ENCODE measurements at places on chromosomes 11 and 22. TPM values are rescaled to one million over a fixed set of nuclear protein-coding genes. Genes with fewer than 3 reads are reported as not detected.

GRCh38 chr11:115700981-115701875 is 197.0 kb upstream of the CADM1 start:
- H3K4me3 ChIP-seq: no peak overlapping the region
- H3K27ac ChIP-seq: no peak overlapping the region
- DNase-seq: no peak
- H3K27me3 ChIP-seq: peaks cover 2% of the 10 kb centered on the region
- no peaks in the 10 kb centered on the region for H3K36me3 ChIP-seq
- peaks cover 7% of the 10 kb centered on the region for H3K4me1 ChIP-seq

- no peaks in the 10 kb centered on the region for H3K4me1 ChIP-seq
- H3K36me3 ChIP-seq: no peaks in the 10 kb centered on the region
- no peak overlapping the region for H3K4me3 ChIP-seq
- DNase-seq: no peak
- no peak overlapping the region for H3K27ac ChIP-seq
- no peaks in the 10 kb centered on the region for H3K27me3 ChIP-seq
Measured at GRCh38 chr11:38680746-38681145, 2082.7 kb upstream of the RAG2 start.

- DNase-seq: no peak
- H3K4me3 ChIP-seq: no peak overlapping the region
- no peaks in the 10 kb centered on the region for H3K36me3 ChIP-seq
- H3K27me3 ChIP-seq: peaks cover 54% of the 10 kb centered on the region
- no peak overlapping the region for H3K27ac ChIP-seq
Measured at GRCh38 chr11:68688881-68689280, 4.5 kb downstream of the GAL start.

- H3K4me3 ChIP-seq: no peak overlapping the region
- H3K36me3 ChIP-seq: peaks cover 48% of the 10 kb centered on the region
- H3K4me1 ChIP-seq: peaks cover 26% of the 10 kb centered on the region
- no peak for DNase-seq
Measured at GRCh38 chr11:12001186-12001585, 7.2 kb downstream of the DKK3 start.

- no peak for DNase-seq
- H3K4me1 ChIP-seq: no peaks in the 10 kb centered on the region
- H3K36me3 ChIP-seq: peaks cover 17% of the 10 kb centered on the region
- no peak overlapping the region for H3K27ac ChIP-seq
Measured at GRCh38 chr22:44719586-44720368, 17.8 kb downstream of the PRR5 start.

DNA sequence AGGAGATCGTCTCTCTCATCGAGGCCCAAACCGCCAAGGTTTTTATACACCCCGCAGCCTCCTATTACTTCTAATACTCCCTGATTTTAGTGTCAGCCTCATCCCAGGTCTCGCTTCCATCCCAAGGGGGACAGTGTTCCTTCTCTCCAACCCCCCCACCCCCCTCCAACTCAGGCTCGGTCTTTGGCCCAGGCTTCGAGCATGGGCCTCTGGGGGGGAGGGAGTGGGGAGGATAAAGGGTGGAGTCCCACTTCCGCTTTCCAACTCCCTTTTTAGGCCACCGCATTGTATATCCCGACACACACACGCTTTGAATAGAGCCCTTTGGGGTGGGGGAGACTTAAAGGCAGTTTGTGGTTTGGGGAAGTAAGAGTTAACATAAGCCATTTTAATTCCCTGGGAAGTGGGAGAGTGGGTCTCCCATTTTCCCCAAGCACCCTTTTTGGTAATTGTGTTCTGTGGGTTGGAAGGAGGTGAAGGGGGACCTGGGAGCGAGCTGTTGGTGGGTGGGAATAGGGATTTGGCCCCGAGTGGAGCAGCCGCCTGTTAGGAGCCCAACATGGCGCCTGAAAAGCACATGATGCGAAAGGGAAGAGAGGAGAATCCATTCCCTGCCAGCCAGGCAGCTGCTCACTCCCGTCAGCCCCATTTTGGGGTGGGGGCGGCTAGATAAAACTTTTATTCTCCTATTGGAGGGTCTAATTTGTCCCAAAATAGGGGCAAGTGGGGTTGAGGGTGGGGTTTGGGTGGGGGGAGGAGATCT is 844 bp downstream of the PCF11 start:
- peaks cover 3% of the 10 kb centered on the region for H3K4me1 ChIP-seq
- peak overlapping the region; percentile 92 for H3K27ac ChIP-seq
- peaks cover 3% of the 10 kb centered on the region for H3K36me3 ChIP-seq
- peak; percentile 33 for DNase-seq
- peak overlapping the region; percentile 71 for H3K4me3 ChIP-seq

GRCh38 chr11:75208446-75208845 is 32.1 kb upstream of the TPBGL start:
- no peaks in the 10 kb centered on the region for H3K36me3 ChIP-seq
- no peak overlapping the region for H3K4me3 ChIP-seq
- no peaks in the 10 kb centered on the region for H3K4me1 ChIP-seq
- H3K27me3 ChIP-seq: peaks cover 38% of the 10 kb centered on the region

GRCh38 chr11:46868912-46869311 is 22.8 kb upstream of the CKAP5 start:
- no peaks in the 10 kb centered on the region for H3K27me3 ChIP-seq
- peaks cover 14% of the 10 kb centered on the region for H3K36me3 ChIP-seq
- no peak overlapping the region for H3K27ac ChIP-seq
- no peak overlapping the region for H3K4me3 ChIP-seq
- peaks cover 6% of the 10 kb centered on the region for H3K4me1 ChIP-seq
- DNase-seq: no peak

DNA sequence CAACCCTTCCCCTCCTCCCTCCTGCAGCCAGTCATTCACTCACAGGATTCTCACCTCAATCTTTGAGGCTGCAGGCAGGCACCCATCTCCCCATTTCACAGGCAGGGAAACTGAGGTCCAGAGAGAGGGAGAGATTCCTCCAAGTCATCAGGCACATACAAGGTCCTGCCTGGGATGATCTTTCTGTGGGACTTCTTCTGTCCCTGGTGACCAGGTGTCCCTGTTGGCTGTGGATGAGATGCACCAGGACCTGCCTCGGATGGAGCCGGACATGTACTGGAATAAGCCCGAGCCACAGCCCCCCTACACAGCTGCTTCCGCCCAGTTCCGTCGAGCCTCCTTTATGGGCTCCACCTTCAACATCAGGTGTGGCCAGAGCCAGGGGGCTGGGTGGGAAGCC is 7.8 kb downstream of the FTH1 start:
- no peaks in the 10 kb centered on the region for H3K27me3 ChIP-seq
- no peak overlapping the region for H3K4me3 ChIP-seq
- H3K27ac ChIP-seq: no peak overlapping the region
- DNase-seq: no peak

- no peak overlapping the region for H3K4me3 ChIP-seq
- DNase-seq: no peak
- H3K36me3 ChIP-seq: no peaks in the 10 kb centered on the region
- no peaks in the 10 kb centered on the region for H3K27me3 ChIP-seq
Measured at GRCh38 chr11:131893103-131893890, 522.9 kb downstream of the NTM start.

- H3K36me3 ChIP-seq: no peaks in the 10 kb centered on the region
- no peaks in the 10 kb centered on the region for H3K27me3 ChIP-seq
- H3K27ac ChIP-seq: no peak overlapping the region
- H3K4me1 ChIP-seq: no peaks in the 10 kb centered on the region
- no peak overlapping the region for H3K4me3 ChIP-seq
Measured at GRCh38 chr11:3802011-3802790, 4.8 kb upstream of the NUP98 start.

- H3K36me3 ChIP-seq: peaks cover 4% of the 10 kb centered on the region
- H3K4me1 ChIP-seq: peaks cover 11% of the 10 kb centered on the region
- DNase-seq: no peak
- H3K27me3 ChIP-seq: no peaks in the 10 kb centered on the region
Measured at GRCh38 chr11:9951807-9952206, 287.9 kb downstream of the SWAP70 start.

DNA sequence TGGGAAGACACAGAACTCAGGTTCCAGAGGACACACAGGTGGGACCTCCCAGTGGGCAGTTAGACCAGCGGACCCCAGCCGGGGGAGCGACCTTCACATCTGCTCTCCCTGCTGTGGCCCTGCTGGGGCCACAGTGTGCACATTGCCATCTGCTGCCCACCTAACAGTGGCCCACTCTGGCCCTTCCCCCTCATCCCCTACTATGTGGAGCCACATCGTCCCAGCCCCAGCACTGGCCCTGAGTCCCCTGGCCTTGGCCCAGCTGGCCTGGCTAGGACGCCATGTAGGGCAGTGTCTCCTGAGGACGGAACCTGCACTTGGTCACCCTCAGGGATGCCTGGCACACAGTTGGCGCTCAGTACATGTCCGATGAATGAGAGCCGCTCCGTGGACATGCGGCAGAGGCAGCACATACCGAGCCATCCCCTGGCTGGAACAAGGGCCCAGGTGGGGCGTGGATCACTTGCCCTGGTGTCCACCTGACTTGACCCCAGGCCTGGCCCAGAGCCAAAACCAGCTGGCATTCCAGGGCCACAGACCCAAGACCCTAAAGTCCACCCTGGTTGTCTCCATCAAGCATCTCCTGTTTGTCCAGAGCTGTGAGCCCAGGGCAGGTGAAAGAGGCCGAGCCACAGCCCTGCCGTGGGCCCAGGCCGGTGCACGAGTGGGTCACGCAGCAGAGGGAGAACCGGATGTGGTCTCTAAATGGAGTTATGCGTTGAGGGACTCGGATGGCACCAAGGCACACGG is 93.1 kb upstream of the FGF3 start:
- no peak for DNase-seq
- peaks cover 3% of the 10 kb centered on the region for H3K27me3 ChIP-seq
- no peaks in the 10 kb centered on the region for H3K36me3 ChIP-seq
- peaks cover 5% of the 10 kb centered on the region for H3K4me1 ChIP-seq
- no peak overlapping the region for H3K27ac ChIP-seq

GRCh38 chr22:37639070-37639760 is at the start of gene SH3BP1:
TSS of gene SH3BP1 (plus strand) at chr22:37639669. CDS start at chr22:37639788, 119 bp downstream.
- H3K27me3 ChIP-seq: no peaks in the 10 kb centered on the region
- no peak for DNase-seq
- H3K4me1 ChIP-seq: peaks cover 37% of the 10 kb centered on the region
- H3K36me3 ChIP-seq: peaks cover 12% of the 10 kb centered on the region
- H3K4me3 ChIP-seq: peak within 1 kb of the TSS; percentile 95

DNA sequence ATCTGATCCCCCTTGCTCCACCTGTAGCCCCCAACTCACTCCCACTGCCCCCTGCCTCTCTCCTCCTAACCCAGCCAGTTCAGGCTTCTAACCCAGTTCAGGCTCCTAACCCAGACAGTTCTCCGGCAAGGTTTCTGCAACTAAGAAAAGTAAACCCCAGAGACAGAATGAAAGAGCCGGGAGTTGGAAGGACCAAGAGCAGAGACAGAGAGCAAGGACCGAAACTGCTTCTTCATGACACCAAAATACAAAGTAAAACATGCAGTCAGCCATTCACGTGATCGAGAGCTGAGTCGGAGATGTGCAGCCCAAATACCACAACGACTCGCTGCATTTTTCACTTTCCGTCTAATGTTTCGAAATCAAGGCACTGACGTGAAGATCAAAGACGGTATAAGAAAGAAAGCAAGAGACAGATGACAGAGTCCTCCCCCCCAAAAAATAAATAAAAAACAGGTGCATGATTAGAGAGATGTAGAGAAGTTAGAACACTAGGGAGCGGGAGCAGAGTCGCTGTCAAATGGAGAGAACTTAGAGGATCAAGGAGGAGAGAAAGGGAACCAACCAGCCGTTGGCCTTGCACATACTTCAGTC is 884 bp downstream of the IL10RA start:
- H3K27me3 ChIP-seq: peaks cover 18% of the 10 kb centered on the region
- no peak overlapping the region for H3K4me3 ChIP-seq
- H3K27ac ChIP-seq: no peak overlapping the region
- H3K4me1 ChIP-seq: peaks cover 2% of the 10 kb centered on the region
- no peaks in the 10 kb centered on the region for H3K36me3 ChIP-seq

DNA sequence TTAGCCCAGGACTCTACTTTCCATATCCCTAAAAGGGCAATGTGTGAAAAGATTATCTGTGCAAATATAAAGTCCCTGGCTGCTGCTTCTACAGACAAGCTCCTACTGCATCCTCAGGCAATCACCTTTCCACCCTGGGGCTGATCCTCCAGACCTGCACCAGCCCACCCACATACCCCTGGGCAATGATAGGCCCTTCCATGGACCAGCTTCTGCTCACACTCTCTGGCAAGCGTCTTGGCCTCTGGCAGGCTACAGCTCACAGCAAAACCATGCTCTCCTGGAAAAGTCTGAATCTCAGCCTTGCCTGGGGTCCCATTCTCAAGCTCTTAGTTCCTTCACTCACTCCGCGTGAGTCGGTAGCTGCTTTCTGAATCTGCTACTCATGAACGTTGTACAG is 69.5 kb downstream of the IGLL5 start:
- no peak overlapping the region for H3K4me3 ChIP-seq
- no peak for DNase-seq
- H3K27me3 ChIP-seq: peaks cover 10% of the 10 kb centered on the region
- no peaks in the 10 kb centered on the region for H3K36me3 ChIP-seq

GRCh38 chr11:78338138-78338537 is 79.5 kb downstream of the GAB2 start:
- no peak for DNase-seq
- no peak overlapping the region for H3K4me3 ChIP-seq
- H3K36me3 ChIP-seq: no peaks in the 10 kb centered on the region

DNA sequence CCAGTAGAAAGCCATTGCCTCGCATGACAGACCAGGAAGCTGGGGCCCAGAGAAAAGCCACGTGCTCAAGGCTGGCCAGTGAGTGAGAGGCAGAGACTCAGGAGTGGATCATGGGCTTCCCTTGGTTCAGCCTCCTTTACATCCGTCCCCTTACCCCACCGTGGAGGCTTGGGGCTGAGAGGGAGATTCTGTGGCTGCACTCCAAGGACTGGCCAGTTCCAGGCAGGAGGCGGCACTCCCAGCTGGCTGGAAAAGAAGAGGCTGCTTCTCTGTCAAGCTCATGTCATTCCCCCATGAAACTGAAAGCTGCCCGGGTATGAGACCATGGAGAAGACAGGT is 6.6 kb upstream of the ASCL2 start:
- no peaks in the 10 kb centered on the region for H3K4me1 ChIP-seq
- no peaks in the 10 kb centered on the region for H3K36me3 ChIP-seq
- H3K4me3 ChIP-seq: no peak overlapping the region
- H3K27me3 ChIP-seq: peaks cover 53% of the 10 kb centered on the region

- H3K27me3 ChIP-seq: no peaks in the 10 kb centered on the region
- no peaks in the 10 kb centered on the region for H3K4me1 ChIP-seq
- no peak for DNase-seq
- no peak overlapping the region for H3K4me3 ChIP-seq
- no peak overlapping the region for H3K27ac ChIP-seq
Measured at GRCh38 chr22:24595228-24595627, 2.4 kb upstream of the LRRC75B start.

- no peak overlapping the region for H3K27ac ChIP-seq
- no peaks in the 10 kb centered on the region for H3K4me1 ChIP-seq
- DNase-seq: no peak
- H3K27me3 ChIP-seq: no peaks in the 10 kb centered on the region
- no peak overlapping the region for H3K4me3 ChIP-seq
Measured at GRCh38 chr11:24890426-24890825, 393.6 kb downstream of the LUZP2 start.

The ANKK1 gene
- not detected for total RNA-seq

The OR8D4 gene
- not detected for total RNA-seq

The DNAL4 gene
- total RNA-seq: 6.9 TPM

The RFPL2 gene
- total RNA-seq: not detected

The OR5P2 gene
- total RNA-seq: 0.28 TPM

The CDKN1C gene
- 1.6 TPM for total RNA-seq

The GDPD4 gene
- not detected for total RNA-seq

The KCNQ1 gene
- not detected for total RNA-seq

The KLHDC7B gene
- total RNA-seq: not detected

The KDM4D gene
- total RNA-seq: 0.90 TPM

The MPEG1 gene
- not detected for total RNA-seq

Measured in IMR-90 (cell line).